Stimulated activated CD4-positive, alpha-beta T cell treated with anti-CD3 and anti-CD28 coated beads, Interleukin-2, amount 100 ng/mL, for 24 hours (primary cell): ENCODE measurements at places on chromosomes 6 and 20.

DNA sequence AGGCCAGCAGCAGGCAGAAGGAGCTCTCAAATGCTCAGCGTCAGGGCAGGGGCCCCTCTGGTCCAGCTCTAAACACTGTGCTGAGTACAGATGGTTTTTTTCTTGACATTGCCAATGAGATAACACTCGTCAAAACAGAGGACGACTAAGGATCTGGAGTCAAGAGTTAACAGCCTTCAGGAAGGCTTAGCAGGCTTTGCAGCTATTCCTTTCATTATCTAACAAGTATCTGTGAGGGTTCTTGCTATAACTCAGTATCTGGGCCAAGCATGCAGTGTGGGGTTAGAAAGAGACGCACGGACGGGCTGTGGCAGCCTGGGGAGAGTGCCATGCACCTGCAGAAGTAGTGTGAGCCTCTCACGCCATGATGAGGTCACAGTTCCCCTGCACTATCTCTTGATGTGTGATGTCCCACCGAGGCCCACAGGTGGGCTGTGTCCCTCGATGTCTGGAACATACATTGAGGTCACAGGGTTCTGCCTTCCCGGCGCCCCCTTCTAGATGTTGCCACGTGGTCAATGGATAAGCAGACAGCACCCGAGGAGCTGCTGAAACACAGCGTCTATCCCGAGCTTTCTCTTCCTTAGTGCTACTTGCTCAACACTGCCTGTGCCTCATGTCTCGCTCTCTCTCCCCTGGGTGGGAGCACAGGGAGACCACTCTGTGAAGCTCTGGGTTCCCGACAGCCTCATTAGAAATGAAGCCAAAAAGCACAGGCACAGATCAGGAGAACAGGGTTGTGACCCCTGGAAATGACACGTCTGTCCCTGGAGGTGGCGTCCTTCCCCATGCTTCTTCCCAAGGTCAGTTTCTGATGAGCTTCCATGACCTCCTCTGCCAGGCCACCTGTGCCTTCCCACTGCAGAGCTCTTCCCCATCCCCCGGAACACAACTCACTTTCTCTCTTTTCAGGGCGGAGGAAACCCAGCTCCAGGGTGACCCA is 85.5 kb upstream of the RPS6KA2 start:
- no peak for DNase-seq

- no peak for DNase-seq
Observed at GRCh38 chr20:60046011-60046413, 87.8 kb downstream of the CDH26 start.

GRCh38 chr6:41824571-41825569 is 37.4 kb downstream of the TOMM6 start:
- no peak for DNase-seq

GRCh38 chr6:64685401-64685800 is 1021.6 kb downstream of the EYS start:
- DNase-seq = no peak

- no peak for DNase-seq
Observed at GRCh38 chr20:37254114-37254878, 7.3 kb downstream of the GHRH start.

DNA sequence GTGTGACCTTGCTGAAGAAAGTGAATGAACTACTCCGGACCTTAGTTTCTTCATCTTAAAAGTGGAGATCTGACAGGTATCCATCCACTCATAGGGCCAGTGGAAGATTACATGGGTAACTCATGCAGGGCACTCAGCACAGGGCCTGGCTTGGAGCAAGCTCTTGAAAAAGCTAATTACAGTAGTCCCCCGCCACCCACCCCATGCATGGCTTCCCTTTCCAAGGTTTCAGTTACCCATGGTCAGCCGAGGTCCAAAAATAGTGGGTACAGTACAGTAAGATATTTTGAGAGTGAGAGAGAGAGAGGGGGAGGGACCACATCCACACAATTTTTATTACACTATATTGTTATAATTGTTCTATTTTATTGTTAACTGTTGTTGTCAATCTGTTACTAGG is 7.1 kb upstream of the PMEPA1 start:
- DNase-seq = no peak

DNA sequence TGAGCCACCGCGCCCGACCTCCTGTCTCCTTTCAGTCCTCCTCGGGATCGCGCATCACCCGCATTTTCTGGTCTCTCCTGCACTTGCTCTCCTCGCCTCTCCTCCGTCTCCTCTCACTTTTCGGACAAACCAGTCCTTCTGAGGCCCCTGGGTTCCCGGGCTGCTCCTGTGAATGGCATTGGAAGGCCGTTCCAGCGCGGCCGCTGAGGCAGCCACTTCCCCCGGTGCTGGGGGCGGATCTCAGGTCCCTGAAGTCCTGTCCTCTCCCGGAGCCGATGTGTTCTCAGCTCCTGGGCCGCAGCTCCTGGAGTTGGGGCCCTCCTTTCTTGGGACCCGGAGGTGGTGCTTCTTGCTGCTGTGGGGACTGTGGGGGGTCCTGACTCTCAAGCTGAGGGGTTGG is 803 bp downstream of the MICB start:
- no peak for DNase-seq

GRCh38 chr20:62332989-62333819 is 30.4 kb downstream of the ADRM1 start:
- no peak for DNase-seq

- DNase-seq = no peak
Observed at GRCh38 chr20:25297141-25297905, 49.4 kb downstream of the PYGB start.

- peak; percentile 63 for DNase-seq
Observed at GRCh38 chr20:58870293-58871014, 17.9 kb downstream of the GNAS start.

GRCh38 chr20:63691711-63692435 is 4.6 kb upstream of the TNFRSF6B start:
- DNase-seq = no peak

DNA sequence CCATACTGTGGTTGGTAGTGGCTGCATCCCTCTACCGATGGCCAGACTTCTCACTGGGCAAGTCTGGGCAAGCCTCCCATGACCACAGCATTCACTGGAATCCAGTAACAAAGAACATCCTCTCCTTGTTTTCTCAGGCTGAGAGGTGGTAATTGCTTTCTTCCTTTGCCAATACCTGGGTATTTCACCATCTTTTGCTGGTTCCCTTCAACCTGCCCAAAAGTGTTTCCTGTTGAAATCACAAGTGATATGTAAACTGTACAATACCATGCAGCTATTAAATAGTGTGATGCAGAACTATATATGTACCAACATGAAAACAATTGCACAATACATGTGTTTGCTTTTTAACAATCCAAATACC is at the start of gene PTCHD4:
Gene PTCHD4 (minus strand): TSS at position 55 of the 364 bp plus-strand sequence. CDS start 42,240 bp downstream, outside the sequence.
- DNase-seq = no peak

- DNase-seq = no peak
Observed at GRCh38 chr6:154815938-154816820, 83.0 kb downstream of the SCAF8 start.

DNA sequence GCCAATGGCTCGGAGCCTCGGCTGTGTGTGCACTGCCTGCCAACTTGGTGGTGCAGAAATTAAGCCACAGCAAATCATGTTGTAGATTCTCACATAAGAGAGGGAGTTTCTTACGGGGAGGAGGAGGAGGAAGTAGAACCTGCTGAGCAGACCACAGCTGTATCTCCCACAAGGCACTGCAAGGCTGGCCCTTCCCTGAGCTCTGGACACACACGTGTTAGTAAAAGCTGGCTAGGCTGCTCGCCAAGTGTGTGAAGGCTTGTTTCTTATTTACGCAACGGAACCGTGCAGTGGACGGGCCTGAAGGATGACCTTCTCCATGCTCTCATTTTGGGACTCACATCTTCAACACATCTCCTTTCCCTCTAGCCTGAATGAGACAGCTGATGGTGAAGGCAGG is 15.7 kb upstream of the QKI start:
- DNase-seq = no peak

- DNase-seq = no peak
Observed at GRCh38 chr6:134436950-134437349, 119.0 kb upstream of the SGK1 start.

GRCh38 chr6:15843764-15844163 is 180.9 kb upstream of the DTNBP1 start:
- DNase-seq = no peak

DNA sequence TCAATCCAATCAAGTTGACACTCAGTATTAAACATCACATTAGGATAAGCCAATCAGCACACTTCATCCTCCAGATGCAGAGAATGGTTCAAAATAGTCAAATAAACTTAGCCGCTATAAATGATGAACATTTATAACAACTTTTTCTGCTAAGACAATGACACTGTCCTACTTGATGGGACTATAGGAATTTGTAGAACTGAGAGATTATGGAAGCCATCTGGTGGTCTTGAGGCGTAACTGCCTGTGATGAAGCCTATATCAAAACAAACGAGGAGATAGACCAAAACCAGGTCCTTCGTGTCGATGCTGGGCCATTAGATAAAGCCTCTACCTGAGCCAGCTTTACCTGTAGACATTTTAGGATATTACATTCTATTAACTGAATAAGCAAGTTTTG is 631.1 kb downstream of the COL12A1 start:
- DNase-seq = no peak
